ENCODE measurements at places on chromosomes 3 and 15.

DNA sequence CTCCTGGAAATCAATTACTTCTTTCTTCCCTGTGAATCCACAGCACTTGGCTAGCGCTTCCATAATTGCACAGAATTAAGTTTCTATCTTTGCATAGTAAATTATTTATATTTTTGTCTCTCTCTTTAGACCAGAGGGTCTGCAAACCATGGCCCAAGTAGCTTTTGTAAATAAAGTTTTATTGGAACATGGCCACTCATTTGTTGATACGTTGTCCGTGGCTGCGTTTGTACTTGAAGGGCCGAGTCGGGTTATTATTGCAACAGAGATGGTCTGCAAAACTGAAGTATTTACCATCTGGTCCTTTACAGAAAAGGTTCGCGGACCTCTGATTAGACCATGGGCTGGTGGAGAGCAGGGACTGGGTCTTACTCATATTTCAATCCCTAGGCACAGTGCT lies 102.5 kb downstream of the RPLP1 start:
- DNase-seq: no peak

DNA sequence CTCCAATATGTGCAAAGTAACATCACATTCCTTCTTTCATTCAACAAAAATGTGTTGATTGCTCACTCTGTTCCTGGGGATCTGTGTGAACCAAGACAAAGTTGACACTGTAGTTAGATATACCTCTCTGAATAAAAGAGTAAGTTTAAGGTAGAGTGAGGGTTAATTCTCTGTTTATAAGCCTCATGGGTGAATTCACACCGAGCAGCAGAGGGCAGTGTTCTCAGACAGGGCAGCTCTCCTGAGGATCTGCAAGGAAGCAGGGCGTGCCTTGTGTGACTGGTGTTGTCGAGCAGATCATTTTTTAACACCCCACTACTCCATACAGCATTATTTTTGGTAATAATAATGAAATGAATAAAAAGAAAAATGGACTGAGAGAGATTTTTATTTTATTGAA lies 34.4 kb downstream of the PAQR9 start:
- no peak for DNase-seq

GRCh38 chr15:68380456-68380855 lies 51.5 kb downstream of the ITGA11 start:
- no peak for DNase-seq

- DNase-seq: no peak
These were observed 27.3 kb downstream of the MED12L start for GRCh38 chr3:151112731-151113130.

DNA sequence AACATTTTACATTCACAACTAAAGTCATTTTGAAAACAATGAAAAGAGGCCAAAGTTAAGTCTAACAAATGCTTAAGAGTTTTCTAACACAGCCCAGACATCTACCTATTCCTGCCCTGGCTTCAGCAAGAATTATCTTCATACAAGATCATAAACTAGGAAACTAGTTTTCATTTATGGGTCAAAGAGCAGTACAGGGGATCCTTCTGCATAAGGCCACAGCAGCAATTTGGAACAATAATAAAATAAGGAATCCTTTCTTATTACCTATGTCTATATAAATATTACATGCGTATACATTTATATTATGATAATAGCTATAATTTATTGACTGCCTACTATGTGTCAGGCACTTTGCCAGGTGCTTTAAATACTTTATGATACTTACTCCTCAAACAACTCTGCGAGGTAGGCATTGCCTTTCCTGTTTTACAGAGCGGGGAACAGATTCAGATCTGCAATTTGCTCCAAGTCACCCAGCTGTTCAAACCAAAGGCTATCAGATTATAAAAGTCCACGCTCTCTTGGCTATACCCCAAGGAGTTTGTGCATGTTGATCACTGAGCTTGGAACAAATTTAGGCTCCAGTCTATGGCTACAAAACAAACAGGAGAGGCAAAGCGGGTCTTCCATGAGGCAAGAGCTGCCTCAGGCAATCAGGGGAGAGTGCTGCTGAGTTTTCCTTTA lies 196.4 kb downstream of the RORA start:
- DNase-seq: no peak

- no peak for DNase-seq
These were observed 9.2 kb upstream of the TRAK1 start for GRCh38 chr3:42081838-42082473.

DNA sequence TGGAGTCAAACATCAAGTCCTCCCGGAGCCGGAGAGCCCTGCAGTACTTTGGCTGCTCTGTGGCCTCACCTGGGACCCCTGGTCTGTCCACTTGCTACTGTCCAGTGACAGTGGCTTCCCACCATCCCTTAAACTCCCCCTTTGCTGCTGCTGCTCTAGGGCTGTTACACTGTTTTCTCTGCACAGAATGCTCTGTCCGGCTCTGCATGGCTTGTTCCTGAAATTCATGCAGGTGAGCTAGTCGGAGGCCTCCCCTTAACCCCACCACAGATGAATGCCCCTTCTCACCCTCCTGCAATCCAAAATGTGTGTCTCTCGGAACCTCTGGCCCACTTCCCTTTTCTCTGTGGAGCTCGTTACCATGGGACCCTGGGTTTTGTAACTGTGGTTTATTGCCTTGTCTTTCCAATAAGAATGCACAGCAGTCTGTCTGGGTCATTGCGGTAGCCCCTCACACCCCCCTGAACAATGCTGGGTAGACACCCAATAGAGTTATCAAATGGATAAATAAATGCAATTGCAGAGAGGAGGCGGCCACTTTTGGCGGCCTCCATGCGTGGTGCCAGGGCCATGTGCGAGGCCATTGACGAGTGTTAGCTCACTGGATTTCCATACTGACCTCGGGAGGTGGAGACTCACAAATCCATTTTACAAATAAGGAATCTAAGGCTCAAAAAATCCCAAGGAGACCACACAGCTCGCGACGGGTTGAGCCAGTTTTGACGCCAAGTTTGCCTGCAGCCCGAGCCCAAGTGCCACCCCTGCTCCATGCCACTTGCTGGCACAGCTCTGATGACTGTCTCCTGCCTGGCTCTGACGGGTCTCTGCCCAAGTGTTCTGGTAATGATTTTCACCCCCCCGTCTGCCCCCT lies 48.5 kb downstream of the RGMA start:
- DNase-seq: no peak

GRCh38 chr15:92899948-92900730 lies at the start of gene CHD2:
Gene CHD2 (plus strand): TSS chr15:92900324. CDS start chr15:92901238, 914 bp downstream.
- DNase-seq: peak; percentile 82

- DNase-seq: no peak
These were observed 44.2 kb downstream of the IQGAP1 start for GRCh38 chr15:90432253-90432652.

DNA sequence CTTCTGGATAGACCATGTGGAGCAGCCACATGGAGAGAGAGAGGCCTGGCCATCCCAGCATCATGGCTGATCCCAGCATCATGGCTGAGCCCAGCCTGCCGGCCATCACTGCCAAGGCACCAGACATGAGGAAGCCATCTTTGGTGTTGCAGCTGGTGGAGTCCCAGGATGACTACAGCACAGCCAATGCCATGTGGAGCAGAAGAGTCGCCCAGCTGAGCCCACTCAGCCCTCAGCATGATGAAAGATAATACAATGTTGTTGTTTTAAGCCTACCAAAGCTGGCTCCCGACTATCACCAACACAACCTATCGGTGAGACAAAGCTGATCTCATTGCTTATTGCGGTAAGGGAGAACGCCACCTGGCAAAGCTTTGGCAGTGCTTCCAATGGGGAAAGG lies 18.4 kb downstream of the HES1 start:
- no peak for DNase-seq

GRCh38 chr3:118781232-118781631 lies 253.4 kb downstream of the IGSF11 start:
- DNase-seq: no peak

- DNase-seq: no peak
These were observed 228.6 kb downstream of the UBE2E2 start for GRCh38 chr3:23431764-23432163.
